GF-D8 (cell line): ENCODE measurements at places on chromosomes 5 and 9.

GRCh38 chr5:3412146-3412545 lies 183.5 kb upstream of the IRX1 start:
- DNase-seq, result no peak

- DNase-seq, result no peak
Measured at GRCh38 chr5:43680286-43680685, 77.3 kb downstream of the NNT start.

DNA sequence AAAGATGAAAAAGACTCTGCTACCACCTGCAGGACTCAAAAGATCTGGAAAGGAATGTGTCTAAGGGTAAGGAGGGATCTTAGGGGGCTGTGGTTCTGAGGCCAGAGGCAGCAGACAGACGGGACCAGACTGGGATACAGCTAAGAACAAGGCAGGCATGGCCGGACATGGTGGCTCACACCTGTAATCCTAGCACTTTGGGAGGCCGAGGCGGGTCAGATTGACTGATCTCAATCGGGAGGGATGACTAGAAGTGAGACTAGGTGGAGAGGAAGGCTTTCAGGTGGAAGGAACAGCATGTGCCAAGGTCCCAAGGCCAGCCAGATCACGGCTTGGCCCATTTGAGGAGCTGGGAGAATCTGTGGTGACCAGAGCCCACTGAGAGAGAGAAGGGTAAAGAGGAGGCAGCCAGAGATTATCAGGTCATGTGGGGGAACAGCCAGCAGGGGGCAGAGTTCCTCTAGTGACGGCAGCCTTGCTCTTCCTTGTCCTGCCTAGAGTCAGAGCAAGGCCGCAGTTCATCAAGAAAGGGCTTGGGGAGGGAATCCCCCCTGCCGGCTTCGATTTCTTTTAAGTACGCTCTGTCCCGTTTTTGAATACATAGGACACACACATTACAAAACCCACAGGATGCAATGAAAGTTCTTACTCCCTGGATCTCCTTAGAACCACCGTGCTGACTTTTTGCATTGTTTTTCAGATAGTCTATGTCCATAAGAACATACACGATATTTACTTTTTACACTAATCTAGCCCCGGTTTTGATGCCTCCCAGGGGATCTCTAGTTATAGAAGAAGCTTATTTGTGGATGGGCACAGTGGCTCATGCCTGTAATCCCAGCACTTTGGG lies 2.6 kb upstream of the OLFML2A start:
- peak; percentile 46 for DNase-seq

DNA sequence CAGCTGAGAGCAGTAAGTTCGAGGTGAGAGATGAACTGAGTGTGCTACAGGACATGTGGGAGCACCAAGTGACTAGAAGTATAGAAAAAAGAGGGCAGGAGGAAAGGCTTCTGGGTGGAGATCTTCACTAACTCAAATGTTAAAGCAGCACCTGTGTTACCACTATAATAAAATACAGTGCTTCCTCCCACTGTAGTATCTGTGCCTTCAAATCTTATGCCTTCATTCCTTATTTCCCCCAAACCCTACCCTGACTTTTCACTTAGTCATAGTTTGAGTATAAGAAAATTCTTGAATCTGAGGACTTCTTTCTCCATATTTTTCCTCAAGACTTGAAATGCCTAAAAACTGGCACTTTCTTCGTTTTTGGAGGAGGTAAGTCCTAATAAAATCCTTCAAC lies 61.8 kb downstream of the ALDH1A1 start:
- DNase-seq, result no peak

DNA sequence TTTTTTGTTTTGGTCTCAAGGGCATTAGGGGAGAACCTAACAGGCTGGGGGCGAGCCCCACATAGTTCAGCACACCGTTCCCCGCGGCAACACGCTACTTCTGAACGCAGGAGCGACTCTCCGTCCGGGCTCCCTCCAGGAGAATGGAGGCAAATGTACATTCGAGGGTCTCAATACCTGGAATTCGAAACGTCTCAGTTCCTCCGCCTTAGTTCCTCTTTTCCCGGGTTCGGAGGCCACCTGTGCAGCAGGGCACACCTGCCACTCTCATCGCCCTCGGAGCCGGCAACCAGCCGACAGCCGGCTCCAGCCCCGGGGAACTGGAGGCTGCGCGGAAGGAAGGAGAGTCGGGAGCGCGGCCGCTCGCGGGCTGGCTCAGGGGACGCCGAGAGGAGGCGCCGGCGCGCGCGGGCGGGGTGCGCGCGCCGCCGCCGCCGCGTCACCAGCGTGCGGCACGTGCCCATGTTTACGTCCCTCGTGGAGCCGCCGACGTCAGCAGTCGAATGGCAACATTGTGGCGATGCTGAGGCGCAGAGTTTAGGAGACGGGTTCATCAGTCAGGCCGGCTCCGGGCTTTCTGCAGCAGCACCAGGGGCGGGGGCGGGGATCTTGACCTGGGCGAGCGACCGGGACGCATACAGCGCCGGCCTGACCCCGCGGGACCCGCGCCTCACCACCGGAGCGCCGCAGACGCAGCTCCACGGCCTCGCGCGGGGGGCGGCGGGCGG lies at the start of gene JMY:
Gene JMY, plus strand, starts transcription at position 498 of the 728 bp plus-strand sequence. CDS start 520 bp downstream, outside the sequence.
- DNase-seq, result peak; percentile 33

DNA sequence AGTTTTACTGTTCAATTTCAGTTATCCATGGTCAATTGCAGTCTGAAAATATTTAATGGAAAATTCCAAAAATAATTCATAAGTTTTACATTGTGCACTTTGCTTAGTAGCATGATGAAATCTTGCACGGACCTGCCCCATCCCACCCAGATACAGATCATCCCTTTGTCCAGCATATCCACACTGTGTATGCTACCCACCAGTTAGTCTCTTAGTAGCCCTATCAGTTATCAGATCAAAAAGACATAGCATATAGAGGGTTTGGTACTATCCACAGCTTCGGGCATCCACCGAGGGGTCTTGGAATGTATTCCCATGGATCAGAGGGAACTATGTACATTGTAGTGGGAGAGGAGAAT lies 97.7 kb downstream of the SLC44A1 start:
- no peak for DNase-seq

- DNase-seq, result no peak
Measured at GRCh38 chr5:78519198-78519941, 129.2 kb downstream of the LHFPL2 start.

GRCh38 chr5:146599261-146599660 lies 83.3 kb upstream of the GPR151 start:
- DNase-seq, result no peak

- DNase-seq, result no peak
Measured at GRCh38 chr9:127686461-127687393, 20.1 kb upstream of the CFAP157 start.

GRCh38 chr5:124655921-124656511 lies 90.4 kb downstream of the ZNF608 start:
- DNase-seq, result no peak

DNA sequence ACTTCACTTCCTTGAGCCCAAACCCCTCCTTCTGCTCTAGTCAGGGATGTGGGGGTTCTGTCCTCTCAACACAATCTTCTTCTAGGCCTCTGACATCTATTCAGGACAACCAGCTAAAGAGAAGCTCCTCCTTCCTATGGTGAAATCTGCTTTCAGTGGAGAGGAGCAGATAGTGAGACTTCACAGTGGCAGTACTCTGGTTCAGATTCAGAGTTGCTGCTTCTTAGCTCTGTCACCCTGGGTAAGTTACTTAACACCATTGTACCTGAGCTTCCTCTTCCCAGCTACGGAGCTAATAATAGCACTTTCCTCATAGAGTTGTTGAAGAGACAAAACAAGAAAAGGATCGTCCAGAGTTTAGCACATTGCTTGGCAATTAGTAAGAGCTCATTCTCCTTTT lies 77.3 kb upstream of the LARP1 start:
- no peak for DNase-seq

DNA sequence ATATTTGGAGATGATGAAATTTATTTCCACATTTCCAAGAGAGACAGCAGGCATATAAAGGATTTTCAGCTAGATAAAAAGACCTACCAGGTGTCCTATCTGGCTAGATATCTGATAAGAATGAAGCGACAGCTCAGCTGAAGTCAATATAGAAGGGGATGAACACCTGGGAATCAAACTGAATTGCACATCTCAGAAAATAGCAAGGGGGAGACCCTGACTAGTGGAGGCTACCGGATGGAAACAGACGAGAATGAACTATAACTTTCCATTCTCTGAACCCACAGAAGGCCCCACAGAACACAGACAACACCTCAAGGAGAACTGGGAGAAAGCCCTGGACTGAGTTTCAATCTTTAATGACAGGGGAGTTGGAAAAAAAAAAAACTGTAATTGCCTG lies 51.1 kb downstream of the CPLANE1 start:
- no peak for DNase-seq

GRCh38 chr9:114192539-114192938 lies 37.2 kb downstream of the COL27A1 start:
- DNase-seq, result no peak

DNA sequence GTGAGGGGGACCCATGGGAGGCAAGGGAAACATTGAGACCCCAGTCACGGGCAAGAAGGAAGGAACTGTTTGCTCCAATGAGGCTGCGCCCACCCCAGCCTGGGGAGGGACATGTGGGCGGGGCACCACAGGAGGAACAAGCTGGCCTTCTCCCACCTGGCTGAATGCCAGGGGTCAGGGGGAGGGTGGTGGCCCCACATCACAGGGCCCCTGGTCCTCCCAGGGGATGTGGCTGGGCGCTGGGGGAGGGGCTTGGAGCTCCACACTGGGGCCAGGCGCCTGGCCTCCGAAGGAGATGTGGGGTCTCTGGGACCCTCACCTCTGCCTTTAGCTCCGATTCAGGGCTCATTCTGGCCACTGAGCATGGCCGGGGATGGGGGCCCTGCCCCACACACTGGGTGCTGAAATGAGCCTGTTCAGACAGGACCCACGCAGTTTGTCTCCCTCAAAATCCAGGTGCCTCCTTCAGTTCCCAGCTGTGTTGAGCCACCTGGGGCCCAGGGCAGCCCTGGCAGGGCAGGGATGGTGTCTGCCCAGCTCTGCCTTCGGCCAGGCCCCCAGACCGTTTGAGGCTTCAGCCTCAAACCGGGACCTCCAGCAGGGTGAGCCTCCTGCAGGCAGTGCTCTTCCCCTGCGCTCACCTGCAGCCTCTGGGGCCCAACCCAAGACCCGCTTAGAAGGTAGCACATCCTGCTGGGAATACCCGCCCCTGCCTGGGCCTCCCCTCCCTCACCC lies 33.2 kb upstream of the NOTCH1 start:
- no peak for DNase-seq

- DNase-seq, result no peak
Measured at GRCh38 chr9:38342096-38342495, 50.4 kb upstream of the ALDH1B1 start.

DNA sequence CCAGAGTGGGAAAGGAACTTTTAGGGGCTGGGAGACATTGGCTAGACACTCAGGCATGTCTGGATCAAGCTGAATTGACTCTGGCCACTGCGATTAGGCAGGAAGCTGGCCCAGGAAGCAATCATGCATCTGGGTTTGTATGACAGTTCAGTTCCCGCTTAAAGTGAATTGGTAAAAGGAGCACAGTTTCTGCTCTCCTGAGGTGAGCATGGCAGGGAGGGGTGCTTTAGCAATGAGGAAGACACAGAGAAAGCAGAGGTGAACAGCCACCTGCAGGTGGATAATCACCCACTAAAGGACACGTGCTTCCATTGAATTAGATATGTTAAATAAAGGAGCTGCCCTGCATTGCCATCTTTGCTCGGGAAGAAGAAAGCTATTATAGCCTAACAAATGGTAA lies 248.1 kb upstream of the MAP3K1 start:
- DNase-seq, result no peak

DNA sequence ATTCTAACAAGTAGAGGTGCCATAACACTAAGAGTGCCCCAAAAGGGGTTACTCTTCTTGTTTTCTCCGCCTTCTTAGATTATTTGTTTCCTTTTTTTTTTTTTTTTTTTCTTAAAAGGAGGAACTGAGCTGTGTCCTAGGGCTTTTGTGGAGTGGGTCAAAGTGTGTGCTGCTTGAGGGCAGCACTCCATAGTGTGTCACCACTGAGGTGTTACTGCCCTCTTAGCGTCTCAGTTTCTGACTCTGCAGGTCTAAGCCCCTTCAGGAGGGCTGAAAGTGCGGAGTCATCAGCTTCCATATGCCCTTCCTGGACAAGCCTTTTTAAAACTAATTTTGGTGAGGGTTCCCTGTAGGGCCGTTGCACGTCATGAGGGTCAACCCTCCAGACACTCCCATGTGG lies 12.6 kb upstream of the NANS start:
- no peak for DNase-seq

DNA sequence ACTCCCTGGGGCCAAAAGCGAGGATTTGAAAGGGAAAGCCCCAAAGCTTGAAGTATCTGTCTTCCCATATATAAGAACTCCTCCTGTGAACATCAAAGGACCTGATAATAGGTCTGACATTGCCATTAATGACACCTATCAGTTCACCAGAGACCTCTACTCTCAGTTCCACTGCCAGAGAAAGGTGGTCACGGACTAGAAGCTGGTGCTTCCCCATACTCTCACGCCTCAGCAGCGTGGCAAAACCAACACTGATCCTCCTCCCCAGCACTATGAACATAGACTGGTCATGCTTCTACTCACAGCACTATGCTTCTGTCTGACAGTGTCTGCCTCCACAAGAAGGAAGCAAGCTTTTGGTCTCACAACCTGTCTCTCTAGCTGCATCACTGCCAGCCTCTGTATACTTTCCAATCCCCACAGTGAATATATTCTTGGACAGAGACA lies 37.9 kb downstream of the NRG2 start:
- no peak for DNase-seq

- DNase-seq, result no peak
Measured at GRCh38 chr9:17627641-17628040, 48.8 kb downstream of the SH3GL2 start.

GRCh38 chr5:136957428-136957827 lies 541.7 kb downstream of the SPOCK1 start:
- no peak for DNase-seq

- DNase-seq, result no peak
Measured at GRCh38 chr5:81750308-81751008, 439 bp downstream of the SSBP2 start.

GRCh38 chr5:62066761-62067277 lies 239.2 kb upstream of the KIF2A start:
- no peak for DNase-seq

GRCh38 chr9:27672718-27673117 lies 99.4 kb upstream of the C9orf72 start:
- DNase-seq, result no peak

GRCh38 chr9:14256588-14256987 lies 57.4 kb downstream of the NFIB start:
- no peak for DNase-seq
